ENCODE measurements at places on chromosomes 1 and 21.

GRCh38 chr1:114388432-114389003 is 122.5 kb downstream of the TRIM33 start:
- DNase-seq, result no peak

DNA sequence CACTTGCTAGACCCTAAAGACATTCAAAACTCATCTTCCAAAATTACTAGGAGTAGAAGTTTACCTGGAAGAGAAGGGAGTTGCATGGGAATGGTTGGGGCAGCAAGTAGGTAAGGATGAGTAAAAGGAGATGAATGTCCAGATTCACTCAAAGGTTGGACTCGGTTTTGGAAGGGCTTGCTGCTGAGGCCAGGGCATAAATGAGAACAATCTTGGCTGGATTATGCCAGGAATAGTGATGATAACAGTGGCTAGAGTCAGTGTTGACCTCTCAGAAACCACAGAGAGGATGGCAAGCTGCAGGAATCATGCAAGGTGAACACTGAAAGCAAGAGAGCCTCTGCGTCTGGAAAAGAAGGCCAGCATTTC is 43.4 kb downstream of the C8A start:
- DNase-seq, result no peak

DNA sequence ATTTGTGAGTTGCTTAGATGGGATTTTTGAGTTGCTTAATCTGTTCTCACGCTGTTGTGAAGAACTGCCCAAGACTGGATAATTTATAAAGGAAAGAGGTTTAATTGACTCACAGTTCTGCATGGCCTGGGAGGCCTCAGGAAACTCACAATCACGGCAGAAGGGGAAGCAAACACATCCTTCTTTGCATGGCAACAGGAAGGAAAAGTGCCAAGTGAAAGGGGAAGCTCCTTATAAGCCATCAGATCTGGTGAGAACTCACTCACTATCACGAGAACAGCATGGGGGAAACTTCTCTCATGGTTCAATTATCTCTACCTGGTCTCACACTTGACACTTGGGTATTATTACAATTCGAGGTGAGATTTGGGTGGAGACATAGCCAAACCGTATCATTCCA is 10.3 kb downstream of the CLIC6 start:
- DNase-seq, result no peak

GRCh38 chr1:230745071-230745470 is 2.1 kb upstream of the CAPN9 start:
- DNase-seq, result no peak

GRCh38 chr1:199629624-199630023 is 397.9 kb upstream of the NR5A2 start:
- DNase-seq, result no peak

- DNase-seq, result no peak
Measured at GRCh38 chr1:167090314-167090942, at the start of gene GPA33. TSS of gene GPA33 (minus strand) at chr1:167090377. CDS start at chr1:167090287, 90 bp downstream.

GRCh38 chr1:91900562-91900961 is 14.6 kb upstream of the TGFBR3 start:
- no peak for DNase-seq

- DNase-seq, result no peak
Measured at GRCh38 chr21:43956670-43957035, 55.5 kb upstream of the TRAPPC10 start.

DNA sequence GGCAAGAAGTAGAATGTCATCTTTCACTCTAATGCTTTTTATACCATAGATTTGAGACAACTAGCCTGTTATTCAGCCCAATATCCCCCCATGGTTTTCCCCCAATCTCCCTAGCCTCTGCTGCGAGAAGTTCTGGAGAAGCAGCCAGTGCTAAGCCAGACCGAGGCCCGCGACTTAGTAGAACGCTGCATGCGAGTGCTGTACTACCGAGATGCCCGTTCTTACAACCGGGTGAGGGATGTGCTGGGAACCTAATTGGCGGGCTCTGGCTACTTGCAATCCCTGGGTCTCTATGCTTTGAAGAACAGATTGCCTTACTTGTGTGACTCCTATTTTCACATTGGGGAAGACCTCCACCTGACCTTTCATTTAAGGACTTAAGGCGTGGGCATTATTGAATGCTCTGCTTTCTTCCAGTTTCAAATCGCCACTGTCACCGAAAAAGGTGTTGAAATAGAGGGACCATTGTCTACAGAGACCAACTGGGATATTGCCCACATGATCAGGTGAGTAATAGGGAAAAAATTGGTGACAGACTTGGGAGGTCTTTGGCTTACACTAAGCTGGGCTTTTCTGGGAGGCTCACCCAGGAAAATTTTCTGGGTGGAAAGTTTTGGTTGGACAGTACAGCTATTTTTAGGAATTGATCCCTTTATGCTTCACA is 1.9 kb downstream of the PSMB4 start:
- no peak for DNase-seq

DNA sequence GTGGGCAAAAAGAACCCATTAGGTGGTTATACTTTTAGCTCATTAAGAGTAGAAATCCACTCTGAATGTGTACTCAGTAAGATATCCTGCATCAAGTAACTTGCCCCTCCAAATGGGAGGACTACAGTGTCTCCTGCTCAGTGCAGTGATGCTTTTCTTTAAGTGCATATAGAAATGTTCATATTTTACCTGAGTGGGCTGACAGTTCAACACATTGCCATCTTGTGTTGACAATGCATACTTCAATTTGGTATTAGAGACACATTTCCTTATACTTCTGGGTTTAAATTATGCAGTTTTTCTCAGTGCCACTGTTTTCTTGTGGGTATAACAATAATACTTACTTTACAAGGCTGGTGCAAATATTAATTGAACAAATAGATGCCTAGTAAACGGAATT is 318.6 kb upstream of the TMPRSS15 start:
- DNase-seq, result no peak

DNA sequence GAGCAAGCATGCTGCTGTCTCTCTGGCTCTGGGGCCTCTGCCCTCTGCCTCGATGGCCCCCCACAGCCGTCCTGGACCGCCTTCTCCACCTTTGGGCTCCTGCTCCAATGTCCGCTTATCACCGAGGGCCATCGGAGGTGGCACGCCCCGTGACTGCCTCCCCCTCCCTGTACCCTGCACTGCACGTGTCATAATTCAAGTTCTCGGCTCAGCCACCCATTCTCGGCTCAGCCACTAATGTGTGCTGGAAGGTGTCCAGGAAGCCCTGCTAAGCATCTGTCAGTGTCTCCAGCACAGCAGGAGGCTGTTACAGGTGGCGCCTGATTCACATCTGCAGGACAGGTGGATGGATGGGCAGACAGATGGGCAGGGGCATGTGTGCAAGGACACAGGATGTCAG is 45.5 kb downstream of the TP73 start:
- no peak for DNase-seq

- DNase-seq, result peak; percentile 20
Measured at GRCh38 chr1:29438991-29439390, 202.7 kb downstream of the PTPRU start.

DNA sequence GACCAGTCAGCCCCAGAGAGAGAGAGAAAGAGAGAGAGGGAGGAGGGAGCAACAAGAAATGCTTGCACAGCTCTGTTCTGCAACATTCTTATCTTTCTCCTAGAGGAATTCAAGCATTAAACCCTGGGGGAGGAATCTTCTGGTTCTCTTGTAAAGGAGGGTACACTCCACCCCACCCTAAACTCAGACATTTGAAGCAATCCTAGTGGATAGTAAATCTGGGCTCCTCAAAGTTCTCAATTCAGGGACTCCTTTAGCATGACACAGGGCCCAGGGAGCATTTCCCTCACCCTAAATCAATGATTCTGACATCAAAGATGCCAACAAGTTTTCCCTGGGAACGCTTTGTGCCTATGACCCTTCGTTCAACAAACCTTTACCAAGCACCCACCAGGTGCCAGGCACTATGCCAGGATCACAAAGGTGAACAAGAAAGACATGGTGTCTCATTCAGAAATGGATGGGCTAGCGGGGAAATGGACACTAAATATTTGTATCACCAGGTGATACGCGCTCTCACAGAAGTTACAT is 11.9 kb upstream of the CAPN2 start:
- DNase-seq, result no peak

DNA sequence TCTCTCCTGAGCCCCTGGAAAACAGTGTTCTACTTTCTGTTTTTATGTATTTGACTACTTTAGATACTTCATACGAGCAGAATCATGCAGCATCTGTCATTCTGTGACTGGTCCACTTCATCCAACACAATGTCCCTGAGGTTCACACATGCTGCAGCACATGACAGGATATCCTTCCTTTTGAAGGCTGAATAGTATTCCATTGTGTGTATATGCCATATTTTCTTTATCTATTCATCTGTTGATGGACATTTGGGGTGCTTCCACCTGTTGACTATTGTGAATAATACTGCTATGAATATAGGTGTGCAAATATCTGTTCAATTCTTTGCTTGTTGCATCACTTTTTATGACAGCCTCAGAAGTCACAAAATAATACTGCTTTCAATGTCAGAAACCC is 55.8 kb downstream of the SH3GLB1 start:
- DNase-seq, result no peak

GRCh38 chr1:59393211-59394180 is 96.6 kb downstream of the FGGY start:
- no peak for DNase-seq

- no peak for DNase-seq
Measured at GRCh38 chr1:47808612-47809011, 188.6 kb downstream of the TRABD2B start.

- DNase-seq, result no peak
Measured at GRCh38 chr21:28758042-28758882, 234.4 kb downstream of the LTN1 start.

- no peak for DNase-seq
Measured at GRCh38 chr1:14320986-14321385, 277.5 kb upstream of the KAZN start.

GRCh38 chr1:213103377-213104306 is 52.6 kb downstream of the RPS6KC1 start:
- no peak for DNase-seq

- DNase-seq, result no peak
Measured at GRCh38 chr1:246058466-246058865, 448.6 kb downstream of the SMYD3 start.

DNA sequence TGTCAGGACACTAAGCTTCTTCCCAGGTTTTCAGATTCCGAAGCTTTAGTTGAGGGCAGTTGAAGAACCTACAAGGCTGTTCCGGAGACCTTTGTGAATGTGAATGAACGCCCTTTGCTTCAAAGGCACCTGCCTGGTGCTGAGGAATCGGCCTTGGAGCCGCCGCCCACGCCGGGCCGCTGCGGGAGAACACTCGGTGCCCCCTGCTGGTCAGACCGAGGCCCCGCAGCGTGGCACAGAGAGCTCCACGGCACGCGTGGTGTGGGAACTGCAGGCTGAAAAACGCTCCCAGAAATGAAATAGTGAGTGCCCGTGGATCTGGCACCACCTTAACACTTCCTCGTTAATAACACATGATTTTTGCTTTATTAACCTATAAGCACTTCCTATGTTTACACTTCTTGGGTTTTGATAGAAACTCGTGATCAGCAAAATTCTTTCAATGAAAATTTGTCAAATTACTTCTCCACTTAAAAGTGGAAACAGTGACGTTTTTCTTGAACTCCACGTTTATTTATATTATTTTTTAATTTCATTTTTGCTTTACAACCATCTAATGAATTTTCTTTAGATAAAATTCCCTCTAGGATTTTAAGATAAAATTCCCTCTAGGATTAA is 460.6 kb downstream of the DSCAM start:
- DNase-seq, result peak; percentile 76

GRCh38 chr1:98325646-98326440 is 335.7 kb upstream of the SNX7 start:
- peak; percentile 74 for DNase-seq

DNA sequence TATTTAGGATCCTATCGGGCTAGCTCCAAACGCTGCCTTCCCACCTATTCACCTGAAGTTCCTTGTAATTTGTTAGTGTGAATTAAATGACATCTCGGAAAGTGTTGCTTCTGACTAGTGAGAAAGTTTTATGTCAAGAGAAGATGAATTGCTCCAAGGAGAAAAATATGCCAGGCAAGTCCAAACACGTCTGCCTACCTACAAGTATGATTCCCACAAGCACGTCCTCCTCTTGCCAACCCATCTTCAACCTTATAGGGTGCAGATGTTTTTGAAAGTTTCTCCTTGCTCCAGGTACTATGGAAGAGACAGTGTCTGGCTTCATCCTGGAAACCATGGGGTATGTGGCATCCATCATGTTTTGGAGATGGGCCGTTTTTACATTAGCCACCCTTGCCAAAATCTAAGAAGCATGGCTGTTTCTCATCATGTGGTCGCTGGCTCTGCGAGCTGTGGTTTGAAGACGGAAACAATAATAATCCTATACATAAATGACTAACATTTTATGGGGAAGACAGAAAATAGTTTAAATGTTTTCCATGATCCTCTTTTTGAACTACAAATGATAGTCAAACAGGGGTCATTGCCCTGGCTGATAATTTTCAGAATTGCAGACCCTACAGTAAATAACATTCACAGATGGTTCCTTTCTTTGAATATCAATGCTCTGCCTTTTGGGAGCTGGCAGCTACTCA is 505.8 kb downstream of the SMYD3 start:
- DNase-seq, result no peak

- DNase-seq, result no peak
Measured at GRCh38 chr1:114257554-114257953, 103.9 kb upstream of the SYT6 start.

- DNase-seq, result peak; percentile 89
Measured at GRCh38 chr1:220882061-220882891, 3.0 kb downstream of the HLX start.

DNA sequence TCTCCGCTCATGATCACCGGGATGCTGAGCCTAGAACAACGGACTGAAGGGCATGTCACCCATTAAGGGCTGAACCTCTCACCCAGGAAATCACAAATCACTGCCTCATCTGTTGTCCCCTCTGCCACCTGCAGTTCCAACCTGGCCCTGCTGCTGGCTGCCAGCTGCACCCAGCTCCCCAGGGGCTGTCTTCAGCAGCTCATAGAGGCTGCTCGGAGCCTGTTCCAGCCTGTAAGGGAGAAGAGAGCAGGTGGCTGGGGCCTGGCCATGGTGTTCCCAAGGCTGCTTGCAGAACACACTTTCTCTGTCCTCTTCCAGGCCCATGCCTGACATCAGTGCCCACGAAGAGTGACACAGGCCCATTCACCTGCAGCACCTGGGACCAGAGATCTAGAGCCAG is 44.5 kb upstream of the DISP3 start:
- no peak for DNase-seq

- DNase-seq, result peak; percentile 87
Measured at GRCh38 chr1:227447531-227447990, 115.8 kb upstream of the ZNF678 start.

- DNase-seq, result peak; percentile 71
Measured at GRCh38 chr1:9196129-9197040, 38.2 kb upstream of the H6PD start.

GRCh38 chr1:103561643-103562395 is 9.6 kb upstream of the AMY2B start:
- DNase-seq, result no peak

DNA sequence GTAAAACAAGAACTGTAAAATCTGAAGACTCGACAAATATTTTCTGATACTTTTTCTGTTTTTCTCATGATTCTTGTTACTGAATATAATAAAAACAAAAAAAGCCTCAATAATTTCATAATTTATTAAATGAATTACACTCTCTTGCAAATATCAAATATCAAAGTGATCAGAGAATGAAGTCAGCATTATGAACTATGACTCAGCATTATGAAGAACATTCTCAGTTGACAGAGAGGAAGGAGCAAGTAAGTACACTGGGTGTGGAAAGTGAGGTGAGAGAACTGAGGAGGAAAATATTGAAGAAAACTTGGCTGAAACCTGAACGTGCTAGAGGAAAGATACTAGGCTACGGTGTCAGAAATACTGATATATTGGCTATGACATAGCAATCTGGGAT is 529.5 kb downstream of the KCNT2 start:
- DNase-seq, result no peak

- DNase-seq, result no peak
Measured at GRCh38 chr1:156076609-156077429, 5.4 kb downstream of the MEX3A start.
